Stimulated activated naive CD4-positive, alpha-beta T cell treated with Interleukin-2 at 50 U/mL for 16 hours (primary cell): ENCODE measurements at places on chromosomes 12 and 14.

DNA sequence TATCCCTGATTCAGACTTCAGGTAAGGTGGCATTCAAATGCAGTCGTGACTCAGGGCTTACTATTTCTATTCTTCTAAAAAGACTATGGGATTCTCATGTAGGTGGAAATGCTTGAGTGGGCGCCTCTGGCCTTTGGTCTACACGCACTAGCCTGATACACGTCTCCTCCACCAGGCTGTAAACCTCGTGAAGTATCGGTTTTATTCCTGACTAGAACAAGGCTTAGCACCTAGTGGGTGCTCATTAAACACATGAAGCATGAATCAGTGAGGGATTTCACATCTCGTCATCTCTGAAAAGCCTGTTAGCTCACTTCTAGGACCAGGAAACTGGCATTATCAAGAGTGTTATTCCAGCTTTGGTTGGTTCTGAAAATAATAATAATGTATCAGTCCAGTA, 17.7 kb upstream of the HNF1A start:
- no peak for DNase-seq

- no peak for DNase-seq
Observed at GRCh38 chr14:75238756-75239455, 39.7 kb upstream of the FOS start.

GRCh38 chr12:69388371-69388770, 28.8 kb downstream of the YEATS4 start:
- DNase-seq: no peak

DNA sequence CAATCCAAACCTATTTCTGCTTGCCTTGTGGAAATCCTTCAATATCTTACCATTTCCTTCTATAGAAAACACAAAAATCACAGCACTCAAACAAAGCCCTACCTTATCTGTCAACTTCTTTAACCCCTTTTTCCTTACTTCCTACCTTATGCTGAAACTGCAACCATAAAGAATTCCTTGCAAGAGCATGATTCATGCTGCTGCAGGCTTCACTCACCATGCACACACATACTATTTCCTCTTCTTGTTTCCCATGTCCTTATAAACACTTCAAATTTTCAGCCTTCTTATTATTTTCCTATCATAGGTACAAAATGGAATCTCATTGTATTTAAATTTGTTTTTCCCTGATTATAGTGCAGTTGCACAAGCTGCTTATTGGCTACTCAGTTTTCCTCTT, 23.3 kb downstream of the LMNTD1 start:
- no peak for DNase-seq

DNA sequence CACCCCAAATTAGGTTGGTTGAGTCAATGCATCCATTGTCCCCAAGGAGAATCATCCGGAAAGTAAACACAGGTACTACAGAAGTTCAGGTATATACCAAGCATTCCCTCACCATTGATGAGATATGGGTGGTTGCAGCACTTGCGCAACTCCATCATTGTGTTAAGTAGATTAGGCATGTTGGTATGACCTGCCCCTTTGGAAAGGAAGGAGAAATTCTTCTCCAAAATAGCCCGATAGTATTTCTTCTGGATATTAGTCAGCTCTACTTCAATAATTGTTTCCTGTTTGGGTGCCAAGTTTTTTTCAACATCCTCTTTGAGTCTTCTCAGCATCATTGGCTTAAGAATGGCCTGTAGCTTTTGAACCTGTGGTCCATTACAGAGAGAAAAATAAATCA, 21.3 kb upstream of the SUPT16H start:
- DNase-seq: no peak

DNA sequence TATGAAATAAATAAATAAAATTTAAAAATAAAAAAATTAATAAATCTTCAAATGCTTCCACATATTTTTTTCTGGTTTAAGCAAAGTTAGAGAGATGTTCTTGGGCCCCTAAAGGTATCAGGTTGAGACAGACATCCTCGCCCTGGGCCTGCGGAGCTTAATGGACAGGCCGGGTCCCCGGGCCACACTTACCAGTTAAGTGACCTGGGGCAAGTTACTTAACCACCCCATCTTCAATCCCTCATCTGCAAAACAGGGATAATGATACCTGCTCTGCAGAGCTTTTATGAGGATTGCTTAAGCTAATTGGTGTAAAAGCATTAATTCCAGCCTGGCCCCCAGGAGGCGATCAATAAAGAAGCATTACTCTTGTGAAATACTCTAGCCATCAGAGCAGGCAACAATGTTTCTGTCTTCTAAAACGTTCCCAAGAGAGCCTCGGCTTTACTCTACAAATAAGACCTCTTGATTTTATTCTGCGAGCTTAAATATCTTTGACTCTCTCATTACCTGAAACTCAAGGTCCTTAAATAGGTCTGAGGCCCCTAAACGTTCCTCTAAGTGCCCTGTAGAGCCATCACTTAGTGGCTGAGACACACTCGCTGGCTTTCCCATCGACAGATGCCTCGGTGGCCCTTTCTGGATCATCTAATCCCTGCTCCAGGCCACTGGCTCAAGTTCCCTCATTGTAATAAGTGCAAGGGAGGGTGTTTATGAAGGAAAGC, 81.1 kb upstream of the DIO3 start:
- no peak for DNase-seq

GRCh38 chr14:66378712-66379505, 107.3 kb upstream of the CCDC196 start:
- no peak for DNase-seq

DNA sequence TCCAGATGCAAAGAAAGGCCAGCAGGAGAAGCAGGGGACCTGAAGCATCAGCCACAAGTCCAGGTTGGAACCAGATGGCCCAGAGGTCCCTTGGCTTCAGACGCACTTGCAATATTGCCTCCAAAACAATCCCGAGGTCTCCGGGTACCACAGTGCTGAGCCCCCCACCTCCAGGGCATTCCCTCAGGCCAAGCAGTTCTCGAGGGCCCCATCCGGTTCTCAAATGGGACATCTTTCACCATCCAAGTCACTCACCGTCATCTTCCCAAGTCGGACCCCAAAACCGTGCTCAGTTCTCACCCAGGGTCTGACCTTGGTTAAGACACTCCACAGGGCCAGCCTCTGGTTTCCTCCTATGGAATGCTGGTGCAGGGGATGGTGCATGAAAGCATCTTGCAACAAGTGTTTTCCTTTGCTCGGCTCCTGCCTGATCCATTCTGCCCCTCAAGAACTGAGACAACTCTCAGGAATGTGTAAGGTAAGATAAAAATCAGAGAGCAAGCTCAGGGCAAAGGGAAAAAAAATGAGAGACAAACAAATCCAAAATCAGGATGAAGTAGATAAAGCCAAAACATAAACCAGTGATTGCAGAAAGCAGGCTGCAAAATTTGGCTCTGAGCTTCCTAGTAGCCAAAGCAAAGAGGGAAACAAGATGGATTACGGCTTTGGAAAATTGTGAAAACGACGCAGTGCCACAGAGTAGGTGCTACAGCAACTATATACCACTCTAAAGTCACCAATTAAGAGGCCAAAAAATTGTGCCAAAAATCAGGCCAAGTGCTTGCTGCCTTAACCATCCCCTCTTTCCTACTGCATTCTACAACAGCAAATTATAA, 8.0 kb downstream of the NCOR2 start:
- no peak for DNase-seq

- DNase-seq: no peak
Observed at GRCh38 chr14:23174296-23175184, 8.9 kb downstream of the SLC7A8 start.

DNA sequence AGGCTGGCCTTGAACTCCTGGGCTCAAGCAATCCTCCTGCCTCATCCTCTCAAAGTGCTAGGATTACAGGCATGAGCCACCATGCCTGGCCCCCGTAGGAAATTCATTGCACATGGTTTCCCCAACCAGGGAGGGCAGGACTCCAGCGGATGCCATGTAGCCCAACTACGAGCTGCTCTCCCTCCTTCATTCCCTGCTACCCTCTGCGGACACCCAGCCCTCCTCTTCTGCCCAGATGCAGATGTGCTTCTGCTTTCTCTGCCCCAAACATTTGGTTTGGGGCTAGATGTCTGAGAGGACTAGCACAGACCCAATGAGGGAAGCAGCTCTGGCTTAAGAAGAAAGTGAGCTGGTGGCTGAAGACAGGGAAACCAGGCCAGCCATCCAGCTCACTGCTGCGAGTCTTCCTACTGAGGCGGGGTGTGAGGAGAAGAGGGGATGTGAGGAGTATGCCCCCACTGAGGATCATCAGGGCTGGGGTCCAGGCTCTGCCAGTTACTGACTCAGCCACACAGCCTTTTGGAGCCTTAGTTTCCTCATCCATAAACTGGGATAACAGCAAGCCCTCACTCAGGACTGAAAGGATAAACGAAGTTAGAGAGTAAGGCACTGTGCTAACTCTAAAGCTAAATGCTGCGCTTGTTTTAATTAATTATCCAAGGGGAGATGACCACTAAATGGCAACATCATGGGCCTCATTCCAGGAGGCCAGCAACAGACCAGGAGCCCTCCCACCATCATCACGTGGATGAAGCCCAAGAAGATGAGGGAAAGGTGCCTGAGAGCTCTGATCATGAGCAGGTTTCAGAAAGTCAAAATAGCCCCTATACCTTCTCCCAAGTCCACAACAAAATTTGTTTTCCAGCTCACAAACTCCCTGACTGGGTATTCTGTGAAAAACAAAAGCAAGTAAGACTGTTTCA, 10.9 kb downstream of the CTDSP2 start:
- no peak for DNase-seq

DNA sequence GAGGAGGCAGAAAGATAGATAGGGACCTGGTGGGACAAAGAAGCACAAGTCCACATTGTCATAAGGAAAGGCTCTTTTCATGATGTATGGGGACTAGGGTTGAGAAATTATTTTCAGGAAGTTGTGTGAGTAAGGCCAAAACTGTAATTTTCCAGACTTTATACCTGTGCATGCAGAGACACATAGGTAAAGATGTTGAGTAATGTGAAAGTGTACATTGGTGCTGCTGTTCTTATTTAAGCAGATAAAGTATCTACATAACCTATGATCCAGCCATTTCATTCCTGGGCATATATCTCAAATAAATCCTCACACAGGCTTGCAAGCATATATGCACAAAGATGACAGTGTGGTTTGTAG, 332.2 kb downstream of the DUSP6 start:
- DNase-seq: no peak

DNA sequence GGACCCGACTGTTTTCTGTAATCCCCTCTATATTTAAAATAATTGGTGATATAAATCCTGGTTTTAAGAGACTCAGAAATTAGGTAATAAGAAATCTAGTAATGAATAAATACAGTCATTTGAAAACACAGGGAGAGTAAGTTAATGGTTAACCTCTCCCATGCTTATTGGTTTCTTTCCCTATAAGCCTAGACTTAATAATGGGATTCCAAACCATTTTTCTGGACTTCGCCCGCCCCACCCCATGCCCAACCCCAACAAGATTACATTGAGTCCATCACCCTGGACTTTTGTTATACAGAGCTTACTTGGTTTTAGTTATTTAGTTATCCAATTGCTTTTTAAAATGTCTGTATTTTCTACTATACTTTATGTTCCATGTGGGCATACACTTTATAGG, 98.7 kb downstream of the WIF1 start:
- DNase-seq: no peak

DNA sequence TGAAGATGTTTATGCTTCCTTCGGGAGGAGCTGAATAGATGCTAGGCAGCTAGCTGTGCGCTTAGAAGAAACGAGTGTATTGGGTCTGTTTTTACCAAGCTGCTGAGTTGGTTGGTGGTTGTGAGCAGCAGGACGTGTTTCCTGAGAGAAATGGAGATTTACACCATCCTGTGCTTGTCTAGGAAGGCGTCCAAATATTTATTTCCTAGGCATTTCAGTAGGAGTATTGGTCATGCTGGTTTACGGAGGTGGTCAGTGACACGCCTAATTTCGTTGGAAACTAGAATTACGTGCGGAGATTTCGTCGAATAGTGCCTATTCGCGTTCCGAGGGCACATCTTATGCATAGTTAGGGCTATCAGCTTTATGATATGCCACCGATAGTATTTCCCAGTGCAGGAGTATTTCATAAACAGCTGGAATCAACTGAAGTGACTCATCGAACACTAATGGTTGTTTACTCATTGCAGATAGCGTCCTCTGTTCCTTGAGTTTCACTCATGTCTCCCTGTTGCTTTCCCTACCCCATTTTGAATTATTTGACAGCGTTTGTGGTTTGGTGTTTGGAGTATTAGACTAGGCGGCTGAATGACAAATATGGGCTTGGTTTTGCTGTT, 780 bp downstream of the TBC1D15 start:
- DNase-seq: no peak

GRCh38 chr12:131711551-131712205, 788 bp downstream of the SFSWAP start:
- DNase-seq: no peak

GRCh38 chr12:116246490-116247179, 30.9 kb downstream of the MED13L start:
- DNase-seq: no peak

DNA sequence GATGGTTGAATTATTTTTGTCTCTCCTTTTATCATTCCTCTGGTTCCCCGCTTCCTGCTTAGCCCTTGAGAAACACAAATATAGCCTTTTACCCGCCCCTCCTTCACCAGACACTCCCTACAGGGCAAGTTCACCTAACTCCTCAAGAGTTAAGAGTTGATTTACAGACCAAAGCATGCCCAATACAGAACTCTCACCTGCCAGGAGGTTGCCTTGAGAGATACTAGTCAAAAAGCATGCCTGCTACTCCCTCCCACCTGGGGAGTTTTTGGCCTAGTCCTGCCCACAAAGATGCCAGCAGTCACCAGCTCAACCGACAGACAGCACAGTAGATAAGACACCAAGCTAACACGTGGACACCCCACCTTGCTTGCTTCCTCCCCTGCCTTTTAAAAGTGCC, 11.2 kb downstream of the LGMN start:
- no peak for DNase-seq

DNA sequence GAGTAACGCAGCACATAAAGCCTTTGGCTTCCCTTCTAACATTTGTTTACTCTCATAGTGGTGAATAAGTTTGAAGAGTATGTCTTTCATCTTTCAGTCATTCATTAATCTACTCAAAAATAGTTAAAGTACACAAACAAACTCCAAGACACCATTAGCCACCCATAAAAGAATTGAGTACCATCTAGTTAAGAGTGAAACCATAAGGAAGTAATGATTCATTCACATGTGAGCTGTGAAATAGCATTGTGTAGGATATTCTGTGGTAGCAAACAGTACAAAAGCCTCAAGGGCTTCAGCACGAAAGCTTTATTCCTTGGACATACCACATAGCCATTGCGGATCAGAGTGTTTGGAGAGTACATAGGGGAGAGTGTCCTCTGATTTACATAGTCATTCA, 13.9 kb downstream of the SYT1 start:
- DNase-seq: no peak

DNA sequence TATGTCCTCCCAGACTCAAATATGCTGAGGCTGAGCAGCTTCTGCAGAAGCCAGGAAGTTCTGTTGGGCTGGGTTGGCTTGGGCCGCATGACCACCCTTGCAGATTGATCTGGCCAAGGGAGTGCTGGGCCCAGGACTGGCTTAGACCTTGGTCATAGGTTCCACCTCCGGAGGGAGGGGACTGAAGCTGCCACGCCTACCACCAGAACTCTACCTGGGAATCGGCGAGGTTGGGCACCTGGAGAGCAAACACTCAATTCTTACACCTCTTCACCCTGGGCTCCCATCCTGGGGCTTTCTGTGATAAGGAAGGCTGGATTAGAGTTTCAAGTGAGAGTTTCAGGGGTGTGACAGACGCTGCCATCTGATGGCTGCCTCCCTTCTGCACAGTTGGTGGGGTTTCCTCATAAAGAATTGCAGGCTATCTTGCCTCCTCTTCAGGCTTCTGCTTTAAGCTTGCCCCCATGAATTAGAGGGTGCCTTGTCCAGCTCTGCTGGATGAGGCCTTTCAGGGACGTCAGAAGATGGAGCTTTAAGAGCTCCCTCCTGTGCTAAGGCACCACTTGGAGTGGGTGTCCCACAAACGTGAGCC, 5.8 kb downstream of the SLC24A4 start:
- DNase-seq: no peak

GRCh38 chr12:100798286-100799160, 3.9 kb downstream of the ANO4 start:
- DNase-seq: no peak
